ENCODE measurements at places on chromosomes 1 and 21.

DNA sequence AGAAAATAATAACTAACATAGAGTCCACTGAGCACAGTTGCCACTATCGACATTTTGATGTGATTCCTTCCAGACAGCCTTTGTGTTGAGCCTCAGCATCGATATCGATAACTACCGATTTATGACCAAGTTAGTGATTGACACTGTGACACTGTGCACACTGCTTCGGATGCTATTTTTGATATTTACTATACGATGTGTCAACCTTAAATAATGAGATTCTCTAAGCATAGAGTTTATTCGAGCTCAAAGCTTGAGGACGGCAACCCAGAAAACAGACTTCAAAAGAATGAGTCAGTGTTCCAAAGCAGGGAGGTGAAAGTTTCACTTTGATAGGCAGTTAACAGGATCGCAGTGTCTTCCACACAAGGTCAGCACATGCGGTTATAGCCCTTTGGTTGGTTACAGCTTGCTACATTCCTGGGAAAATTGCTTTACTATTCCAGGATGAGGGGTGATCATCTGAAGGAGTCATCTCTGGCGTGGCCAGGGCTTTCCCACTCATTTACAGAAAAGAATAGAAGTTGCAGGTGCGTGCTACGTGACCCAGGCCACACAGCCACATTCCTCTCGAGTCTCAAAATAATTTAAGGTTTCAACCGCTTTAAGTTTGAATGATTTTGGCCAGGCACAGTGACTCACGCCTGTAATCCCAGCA, 53.6 kb upstream of the EFHD2 start:
- no peak for DNase-seq

DNA sequence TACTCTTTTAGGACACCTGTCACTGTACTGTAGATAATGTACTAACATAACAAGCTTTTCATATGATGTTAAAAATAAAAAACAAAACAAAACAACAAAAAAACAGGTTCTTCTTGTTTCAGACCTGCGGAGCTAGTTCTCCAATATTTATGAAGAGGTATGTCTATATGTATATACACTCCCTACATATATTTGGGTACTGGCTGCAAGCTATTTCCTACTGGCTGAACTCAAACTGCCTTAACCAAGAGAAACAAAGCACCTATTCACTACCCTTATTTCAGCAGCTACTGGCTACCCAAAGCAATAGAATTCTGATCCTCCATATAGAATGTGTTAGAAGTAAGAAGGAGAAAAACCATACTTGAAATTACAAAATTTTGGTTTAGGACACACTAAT, 73.5 kb downstream of the ABL2 start:
- DNase-seq, result no peak

DNA sequence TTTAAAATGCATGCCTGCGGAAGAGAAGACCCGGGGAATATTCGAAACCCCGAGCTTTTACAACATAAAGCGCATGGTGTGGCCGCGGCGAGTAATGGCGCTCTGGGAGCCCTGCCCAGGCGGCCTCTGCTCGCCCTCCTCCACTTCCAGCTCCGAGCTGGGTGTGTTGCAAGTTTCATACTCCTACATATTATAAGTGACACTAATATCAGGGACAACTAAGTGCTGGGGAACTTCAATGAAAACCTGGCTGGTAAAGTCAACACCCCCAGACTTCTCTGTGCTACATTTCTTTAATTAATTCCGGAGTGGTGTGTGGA, 11.8 kb downstream of the SIM2 start:
- peak; percentile 16 for DNase-seq

DNA sequence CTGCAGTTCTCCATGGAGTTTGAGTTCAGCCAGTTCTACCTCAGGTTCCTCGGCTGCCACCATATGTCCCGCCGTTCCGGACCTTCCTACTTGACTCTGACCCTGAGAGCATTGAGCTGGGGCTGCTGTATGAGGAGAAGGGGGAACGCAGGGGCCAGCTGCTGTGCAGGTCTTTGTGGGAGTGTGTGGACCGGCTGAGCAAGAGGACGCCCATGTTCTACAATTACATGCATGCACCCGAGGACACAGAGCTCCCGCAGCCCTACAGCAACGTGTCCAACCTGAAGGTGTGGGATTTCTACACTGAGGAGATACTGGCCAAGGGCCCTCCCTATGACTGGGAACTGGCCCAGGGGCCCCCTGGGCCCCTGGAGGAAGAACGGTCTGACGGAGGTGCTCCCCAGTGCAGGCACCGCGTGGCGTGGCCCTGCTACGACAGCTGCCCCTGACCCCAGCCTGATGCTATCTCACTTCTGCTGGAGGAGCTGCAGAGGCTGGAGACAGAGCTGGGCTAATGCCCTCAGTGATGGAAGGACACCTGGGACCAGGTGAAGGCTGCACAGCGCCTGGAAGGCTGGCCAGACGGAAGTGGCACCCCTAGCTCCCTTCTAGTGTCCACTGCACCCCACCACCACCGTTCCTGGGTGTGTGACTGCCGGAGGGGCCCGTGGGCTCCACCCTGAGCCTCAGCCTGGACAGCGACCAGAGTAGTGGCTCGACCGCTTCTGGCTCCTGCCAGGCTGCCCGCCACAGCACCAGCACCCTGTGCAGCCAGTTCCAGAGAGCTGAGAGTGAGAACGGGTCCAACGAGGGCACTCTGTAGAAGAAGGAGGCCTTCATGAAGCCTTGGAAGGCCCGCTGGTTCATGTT, 20.8 kb upstream of the NPPB start:
- DNase-seq, result peak; percentile 23

- DNase-seq, result no peak
Observed at GRCh38 chr1:177024623-177025022, 139.9 kb downstream of the ASTN1 start.
